ENCODE measurements at places on chromosomes 5 and 9. TPM values are rescaled to one million over a fixed set of nuclear protein-coding genes. Genes with fewer than 3 reads are reported as not detected.

DNA sequence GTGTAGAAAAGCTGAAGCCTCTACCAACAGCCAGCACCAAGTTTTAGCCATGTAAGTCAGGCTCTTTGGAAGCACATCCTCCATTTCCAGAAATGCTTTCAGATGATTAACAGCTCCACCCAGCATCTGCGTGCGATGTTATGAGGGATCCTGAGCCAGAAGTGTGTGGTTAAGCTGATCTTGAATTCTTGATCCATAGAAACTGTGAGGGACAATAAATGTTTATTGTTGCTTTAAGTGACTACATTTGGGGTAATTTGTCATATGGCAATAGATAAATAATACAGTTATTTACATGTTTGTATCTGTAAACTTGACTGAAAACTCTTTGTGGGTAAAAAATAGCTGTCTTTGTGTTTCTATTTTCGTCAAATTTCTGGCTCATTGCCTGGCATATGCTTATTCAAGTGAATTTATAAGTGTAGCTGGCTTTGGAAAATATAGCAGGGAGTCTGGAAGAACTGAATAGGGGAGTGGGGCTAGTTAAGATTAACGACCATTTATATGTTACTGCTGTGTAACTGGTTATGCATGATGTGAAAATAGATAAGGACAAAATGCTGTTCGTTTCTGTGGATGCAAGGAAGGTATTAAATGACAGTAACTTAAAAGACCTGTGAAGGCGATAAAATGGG is 234.1 kb downstream of the LRRC70 start:
- no peak for DNase-seq
- H3K27me3 ChIP-seq, result no peaks in the 10 kb centered on the region
- H3K27ac ChIP-seq, result no peak overlapping the region
- no peaks in the 10 kb centered on the region for H3K4me1 ChIP-seq

GRCh38 chr9:21969011-21969940 is 24.9 kb downstream of the CDKN2A start:
- H3K4me1 ChIP-seq, result peaks cover 1% of the 10 kb centered on the region
- no peak overlapping the region for H3K27ac ChIP-seq
- no peak overlapping the region for H3K4me3 ChIP-seq

DNA sequence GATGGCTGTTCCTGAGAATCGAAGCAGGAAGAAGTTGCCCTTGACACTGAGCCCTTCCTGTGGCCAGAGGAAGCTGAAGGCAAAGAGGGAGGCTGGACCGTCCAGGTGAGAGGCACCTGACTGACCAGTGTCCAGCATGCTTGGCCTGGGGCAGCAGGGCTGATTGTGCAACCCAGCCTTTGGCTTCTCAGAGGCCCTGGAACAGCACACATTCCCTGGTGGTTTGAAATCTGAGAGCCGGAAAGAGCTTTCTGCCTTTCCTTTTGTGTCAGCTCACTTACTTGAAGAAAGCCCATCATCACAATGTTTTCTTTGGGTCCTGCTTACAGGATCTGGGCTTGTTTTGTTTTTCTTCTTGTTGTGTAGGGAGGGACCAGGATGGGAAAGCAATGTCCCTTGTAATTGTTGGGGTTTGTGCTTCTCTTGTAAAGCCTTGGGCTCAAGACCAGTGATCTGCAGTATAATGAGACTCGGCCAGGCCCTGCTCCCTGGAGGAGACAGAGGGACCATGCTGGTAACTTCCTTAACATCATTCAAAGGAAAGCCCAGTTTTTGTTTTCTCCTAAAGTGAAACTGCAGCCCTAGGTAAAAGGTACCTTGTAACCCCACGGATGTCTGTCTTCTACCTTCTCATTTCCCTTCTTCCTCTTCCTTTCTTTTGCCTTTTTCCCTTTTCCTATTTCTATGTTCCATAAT is 213.7 kb downstream of the NXNL2 start:
- peaks cover 12% of the 10 kb centered on the region for H3K4me1 ChIP-seq
- no peak overlapping the region for H3K27ac ChIP-seq
- H3K36me3 ChIP-seq, result no peaks in the 10 kb centered on the region
- peak; percentile 36 for DNase-seq

- H3K4me1 ChIP-seq, result no peaks in the 10 kb centered on the region
- H3K36me3 ChIP-seq, result no peaks in the 10 kb centered on the region
- H3K27me3 ChIP-seq, result no peaks in the 10 kb centered on the region
- peak; percentile 8 for DNase-seq
- no peak overlapping the region for H3K27ac ChIP-seq
Measured at GRCh38 chr5:1322036-1322900, 22.6 kb downstream of the CLPTM1L start.

- DNase-seq, result peak; percentile 42
- no peaks in the 10 kb centered on the region for H3K27me3 ChIP-seq
- no peak overlapping the region for H3K27ac ChIP-seq
- H3K4me3 ChIP-seq, result no peak overlapping the region
- H3K36me3 ChIP-seq, result no peaks in the 10 kb centered on the region
- H3K4me1 ChIP-seq, result no peaks in the 10 kb centered on the region
Measured at GRCh38 chr9:35859990-35860339, 10.2 kb downstream of the OR13J1 start.

DNA sequence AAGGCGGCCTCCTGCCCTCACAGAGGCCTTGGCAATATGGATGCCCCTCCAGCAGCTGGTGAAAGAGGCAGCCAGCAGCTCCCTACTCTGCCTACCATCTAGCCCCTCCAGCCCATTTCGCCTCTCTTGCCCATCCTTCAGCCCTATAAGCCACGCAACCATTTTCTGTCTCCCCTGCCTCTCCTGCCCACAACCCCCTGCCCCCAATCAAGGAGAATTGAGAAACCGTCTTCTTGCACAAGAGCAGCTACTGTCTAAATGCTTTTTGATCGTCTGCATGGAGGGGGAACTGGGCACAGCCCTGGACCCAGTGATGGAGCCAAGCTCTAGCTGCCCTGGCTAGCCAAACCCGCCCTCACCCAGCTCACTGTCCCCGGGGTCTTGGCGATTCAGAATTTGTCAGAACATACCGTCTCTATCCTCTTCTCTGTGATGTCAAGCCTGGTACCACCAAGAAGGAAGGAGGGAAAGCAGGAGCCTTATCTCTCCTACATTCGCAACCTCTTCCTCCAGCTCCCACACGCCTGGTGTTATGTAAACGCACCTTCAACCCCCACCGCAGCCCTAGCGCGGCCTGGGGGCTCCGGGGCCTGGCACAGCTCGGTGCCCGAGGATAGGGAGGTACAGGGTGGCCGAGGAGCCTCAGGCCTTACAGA is 1.2 kb downstream of the SPRY4 start:
- peaks cover 16% of the 10 kb centered on the region for H3K4me1 ChIP-seq
- peak overlapping the region; percentile 74 for H3K27ac ChIP-seq
- H3K4me3 ChIP-seq, result peak overlapping the region; percentile 51
- no peak for DNase-seq
- no peaks in the 10 kb centered on the region for H3K27me3 ChIP-seq

GRCh38 chr5:74693191-74693590 is 8.2 kb downstream of the HEXB start:
- no peaks in the 10 kb centered on the region for H3K27me3 ChIP-seq
- H3K4me1 ChIP-seq, result no peaks in the 10 kb centered on the region
- no peak overlapping the region for H3K4me3 ChIP-seq
- no peak for DNase-seq

GRCh38 chr5:72955143-72955767 is 586 bp upstream of the FCHO2 start:
- no peaks in the 10 kb centered on the region for H3K36me3 ChIP-seq
- peaks cover 13% of the 10 kb centered on the region for H3K4me1 ChIP-seq
- H3K27me3 ChIP-seq, result no peaks in the 10 kb centered on the region
- H3K4me3 ChIP-seq, result peak overlapping the region; percentile 82
- DNase-seq, result peak; percentile 78
- peak overlapping the region; percentile 96 for H3K27ac ChIP-seq

DNA sequence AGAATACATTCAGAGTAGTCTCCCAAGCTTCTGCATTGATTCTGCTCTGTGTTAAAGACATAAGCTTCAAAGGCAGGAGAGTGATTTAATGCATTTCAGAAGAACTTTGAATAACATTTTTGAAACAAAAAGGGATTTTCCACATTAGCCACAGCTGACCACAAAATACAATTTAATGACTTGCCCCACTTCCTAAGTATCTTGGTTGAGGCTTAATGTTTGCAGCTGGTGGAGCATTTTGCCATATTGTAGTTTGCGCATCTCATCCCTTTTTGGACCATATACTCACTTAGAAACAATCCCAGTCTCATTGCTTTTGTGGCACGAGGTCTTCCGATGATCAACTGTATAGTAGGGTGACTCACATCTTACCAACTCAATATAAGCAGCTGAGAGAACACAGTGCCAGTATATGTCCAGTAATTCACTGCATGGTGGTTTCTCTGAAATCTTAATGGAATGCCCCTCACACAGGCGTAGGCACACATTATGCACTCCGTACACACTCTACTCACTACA is 455.8 kb upstream of the PTGER4 start:
- no peaks in the 10 kb centered on the region for H3K27me3 ChIP-seq
- H3K27ac ChIP-seq, result no peak overlapping the region
- DNase-seq, result no peak
- H3K4me1 ChIP-seq, result no peaks in the 10 kb centered on the region

DNA sequence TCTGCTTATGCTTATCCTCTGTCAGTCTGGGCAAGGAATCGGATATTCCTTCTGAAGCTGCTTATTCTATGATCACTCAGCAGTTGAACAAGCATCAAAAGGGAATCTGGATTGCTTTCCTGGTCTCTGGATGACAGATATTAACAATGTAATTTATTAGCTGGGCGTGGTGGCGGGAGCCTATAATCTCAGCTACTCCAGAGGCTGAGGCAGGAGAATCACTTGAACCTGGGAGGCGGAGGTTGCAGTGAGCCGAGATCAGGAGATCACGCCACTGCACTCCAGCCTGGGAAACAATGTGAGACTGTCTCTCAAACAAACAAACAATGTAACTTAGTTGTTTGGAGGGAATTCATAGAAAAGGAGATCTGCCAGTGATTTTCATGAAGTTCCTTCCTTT is 45.4 kb downstream of the DMRT1 start:
- DNase-seq, result peak; percentile 83
- no peak overlapping the region for H3K4me3 ChIP-seq
- peak overlapping the region; percentile 32 for H3K27ac ChIP-seq
- peaks cover 11% of the 10 kb centered on the region for H3K4me1 ChIP-seq
- H3K27me3 ChIP-seq, result no peaks in the 10 kb centered on the region

- no peaks in the 10 kb centered on the region for H3K4me1 ChIP-seq
- H3K4me3 ChIP-seq, result no peak overlapping the region
- H3K27ac ChIP-seq, result no peak overlapping the region
Measured at GRCh38 chr5:175892015-175892800, 20.8 kb downstream of the CPLX2 start.

DNA sequence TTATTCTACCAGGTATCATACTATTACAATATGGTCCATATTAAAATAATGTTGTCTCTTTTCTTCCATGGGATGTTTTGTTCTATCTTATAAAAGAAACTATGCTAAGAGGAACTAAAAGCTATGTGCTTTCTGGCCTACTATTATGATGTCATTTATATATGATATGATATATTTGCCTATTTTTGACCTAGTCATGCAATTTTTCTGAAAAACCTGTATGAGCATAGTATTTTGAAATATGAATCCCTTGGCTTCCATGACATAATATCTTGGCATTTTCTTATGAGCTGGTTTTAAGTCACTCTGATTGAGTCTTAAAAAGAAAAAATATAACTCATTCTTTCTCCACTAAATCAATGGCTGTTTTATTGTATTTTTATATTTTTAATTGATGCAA is 60.7 kb downstream of the MAN2A1 start:
- H3K4me1 ChIP-seq, result no peaks in the 10 kb centered on the region
- no peak overlapping the region for H3K27ac ChIP-seq
- no peak overlapping the region for H3K4me3 ChIP-seq
- no peak for DNase-seq
- H3K36me3 ChIP-seq, result no peaks in the 10 kb centered on the region

DNA sequence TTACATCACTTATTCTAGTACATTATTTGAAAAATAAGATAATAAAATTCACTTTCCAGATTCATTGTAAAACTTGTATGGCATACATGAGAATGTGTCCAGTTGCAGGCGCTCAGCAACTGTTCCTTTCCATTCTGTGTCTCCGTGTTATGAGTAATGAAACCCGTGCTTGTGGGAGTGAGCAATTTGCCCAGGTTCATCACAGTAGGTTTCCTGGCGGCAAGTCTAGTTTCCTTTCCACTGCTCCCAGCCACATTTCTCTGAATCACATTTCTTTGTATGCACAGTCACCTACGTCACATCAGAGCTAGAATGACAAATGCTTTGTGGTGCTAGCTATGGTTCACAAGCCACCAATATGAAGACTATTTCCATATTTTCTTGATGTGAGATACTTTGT is 39.9 kb downstream of the MOCS2 start:
- no peak overlapping the region for H3K4me3 ChIP-seq
- H3K36me3 ChIP-seq, result no peaks in the 10 kb centered on the region
- no peaks in the 10 kb centered on the region for H3K4me1 ChIP-seq

DNA sequence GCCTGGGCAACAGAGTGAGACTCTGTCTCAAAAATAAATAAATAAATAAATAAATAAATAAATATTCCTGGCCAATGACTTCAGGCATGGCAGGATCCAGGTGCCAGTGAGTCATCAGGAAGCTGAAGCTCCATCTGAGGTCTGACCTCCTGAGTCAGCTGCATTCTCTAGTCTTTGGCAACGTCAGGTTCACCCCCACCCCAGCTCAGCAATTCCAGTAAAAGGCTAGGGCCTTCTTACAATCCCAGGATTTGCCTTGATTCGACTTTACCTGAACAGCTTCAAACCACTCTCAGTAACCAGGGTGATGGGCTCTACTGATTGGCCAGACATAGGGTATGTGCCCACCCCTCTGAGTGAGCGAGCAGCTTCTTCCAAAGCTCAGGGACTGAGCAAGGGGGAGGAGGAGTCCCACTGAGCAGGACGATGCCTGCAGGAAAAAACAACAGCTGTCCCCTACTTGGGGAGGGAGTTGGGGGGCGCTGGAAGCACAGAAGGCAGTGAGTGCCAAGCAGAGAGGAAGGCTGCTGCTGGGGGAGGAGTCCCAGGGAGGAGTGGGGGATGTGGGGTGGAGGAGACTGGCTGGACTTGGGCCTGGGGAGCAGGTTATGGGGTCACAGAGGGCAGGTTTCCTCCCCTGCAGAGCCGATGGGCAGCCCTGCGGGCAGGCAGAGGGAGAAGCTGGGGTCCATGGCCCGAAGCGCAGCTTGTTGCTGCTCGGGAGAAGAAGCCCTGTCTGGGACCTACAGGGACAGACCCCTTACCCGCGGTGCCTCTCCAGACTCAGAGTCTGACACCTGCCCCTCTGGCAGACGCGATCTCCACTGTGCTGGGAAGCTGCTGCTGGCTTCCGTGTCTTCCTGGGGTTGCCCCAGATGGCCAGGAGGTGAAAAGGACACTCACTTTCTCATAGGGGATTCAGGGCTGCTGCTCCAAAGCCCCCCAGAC is 25.9 kb upstream of the UNC5A start:
- H3K36me3 ChIP-seq, result no peaks in the 10 kb centered on the region
- H3K4me3 ChIP-seq, result no peak overlapping the region
- H3K4me1 ChIP-seq, result no peaks in the 10 kb centered on the region
- H3K27me3 ChIP-seq, result no peaks in the 10 kb centered on the region
- H3K27ac ChIP-seq, result no peak overlapping the region
- no peak for DNase-seq

Gene DIPK1B
- total RNA-seq, result 28.7 TPM

Gene C1QTNF2
- 8.2 TPM for total RNA-seq

Gene CARD19
- total RNA-seq, result 147 TPM

Gene FAM169A
- 58.6 TPM for total RNA-seq

Gene CNOT6
- 28.9 TPM for total RNA-seq

Gene IRGM
- 2.7 TPM for total RNA-seq

Gene KDM4C
- 58.8 TPM for total RNA-seq

Gene PCDH12
- 2.0 TPM for total RNA-seq

Gene HSPB3
- total RNA-seq, result 4.5 TPM

Gene F2RL2
- not detected for total RNA-seq

Data from testis (tissue), 5 donors.